NCI-H748 treated with DMSO at 0.1 percent for 48 hours (cell line): ENCODE measurements at places on chromosomes 5 and 9.

DNA sequence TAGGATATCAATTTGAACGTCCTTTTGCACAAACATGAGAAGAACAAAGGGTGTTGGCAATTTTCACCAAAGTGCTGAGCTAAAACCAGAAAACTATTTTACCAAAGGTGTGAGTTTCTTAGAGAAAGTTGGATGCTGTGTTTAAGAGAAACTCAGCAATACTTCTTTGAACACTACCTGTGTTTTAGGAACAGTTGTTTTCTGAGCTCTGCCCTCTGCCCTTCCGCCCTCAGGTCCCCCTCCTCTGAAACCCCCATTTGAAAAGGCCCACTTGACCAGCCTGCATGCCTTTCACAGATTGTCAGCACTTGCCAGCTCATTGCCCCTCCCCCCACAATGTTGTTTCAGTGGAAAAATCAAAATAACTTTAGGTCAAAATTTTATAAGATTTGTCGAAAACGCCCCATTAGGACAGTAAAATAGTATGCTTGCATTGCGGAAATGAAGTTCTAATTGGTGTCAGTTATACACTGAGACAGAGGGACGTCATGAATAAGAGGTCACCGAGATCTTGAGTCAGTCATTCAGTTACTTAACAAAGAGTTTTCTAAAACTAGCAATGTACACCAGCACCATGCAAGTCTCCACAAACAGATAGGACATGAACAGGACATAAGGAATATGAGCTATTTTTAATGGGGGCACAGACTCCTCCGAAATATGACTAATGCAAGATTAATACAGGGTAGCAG is 61.9 kb upstream of the IL7R start:
- no peak for DNase-seq

DNA sequence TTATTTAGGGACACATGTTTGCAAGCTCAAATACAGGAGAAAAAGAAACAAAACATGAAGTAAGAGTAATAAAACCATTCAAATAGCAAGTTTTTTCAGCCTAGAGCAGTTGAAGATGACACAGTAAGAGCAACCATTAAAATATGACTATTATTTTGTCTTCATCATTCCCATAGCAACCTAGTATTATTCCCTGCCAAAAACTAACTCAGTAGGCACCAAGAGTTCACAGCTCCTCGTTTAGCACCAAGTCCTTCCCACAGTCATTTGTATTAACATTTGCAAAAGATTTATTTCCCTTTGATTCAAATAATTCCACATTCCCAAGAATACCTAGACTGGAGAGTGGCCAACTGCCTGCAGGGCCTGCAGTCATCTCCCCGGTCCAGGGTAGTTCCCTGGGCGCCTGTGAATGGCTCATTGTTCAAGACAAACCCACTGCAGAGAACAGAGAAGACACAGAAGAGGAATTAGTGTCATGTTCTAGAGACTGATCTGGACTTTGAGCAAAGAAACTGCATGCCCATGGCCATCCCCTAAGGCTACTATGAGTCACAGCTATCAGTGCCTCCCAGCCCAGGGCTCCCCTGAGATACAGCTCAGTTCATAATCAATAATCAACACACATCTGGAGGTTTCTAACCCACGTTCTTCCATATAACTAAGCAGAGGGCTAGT is 139.1 kb upstream of the MAP3K1 start:
- no peak for DNase-seq

- no peak for DNase-seq
Measured at GRCh38 chr5:72604111-72604797, 97.0 kb upstream of the ZNF366 start.

DNA sequence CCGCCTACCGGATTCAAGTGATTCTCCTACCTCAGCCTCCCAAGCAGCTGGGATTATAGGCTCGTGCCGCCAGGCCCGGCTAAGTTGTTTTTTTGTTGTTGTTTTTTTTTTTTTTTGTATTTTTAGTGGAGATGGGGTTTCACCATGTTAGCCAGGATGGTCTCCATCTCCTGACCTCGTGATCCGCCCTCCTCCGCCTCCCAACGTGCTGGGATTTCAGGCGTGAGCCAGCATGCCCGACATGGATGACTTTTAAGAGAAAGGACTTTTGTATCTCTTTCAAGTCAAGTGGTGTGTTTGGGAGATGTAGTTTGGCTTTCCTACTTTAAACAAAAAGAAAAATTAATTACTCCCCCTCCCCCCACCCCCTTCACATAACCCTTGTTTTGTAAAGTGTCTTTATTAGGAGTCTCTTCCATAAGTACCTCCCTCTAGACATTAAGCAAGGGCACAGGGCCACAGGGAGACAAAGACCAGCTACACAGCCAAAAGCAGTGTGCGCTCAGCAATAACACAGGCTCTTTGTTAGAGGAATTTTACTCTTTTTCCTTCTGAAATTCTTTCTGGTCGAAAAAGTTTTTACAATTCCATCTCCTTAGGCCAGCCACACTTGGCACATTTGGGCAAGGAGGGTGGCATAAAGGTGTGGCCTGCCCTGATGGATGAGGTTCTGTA is 31.2 kb downstream of the JAKMIP2 start:
- no peak for DNase-seq

DNA sequence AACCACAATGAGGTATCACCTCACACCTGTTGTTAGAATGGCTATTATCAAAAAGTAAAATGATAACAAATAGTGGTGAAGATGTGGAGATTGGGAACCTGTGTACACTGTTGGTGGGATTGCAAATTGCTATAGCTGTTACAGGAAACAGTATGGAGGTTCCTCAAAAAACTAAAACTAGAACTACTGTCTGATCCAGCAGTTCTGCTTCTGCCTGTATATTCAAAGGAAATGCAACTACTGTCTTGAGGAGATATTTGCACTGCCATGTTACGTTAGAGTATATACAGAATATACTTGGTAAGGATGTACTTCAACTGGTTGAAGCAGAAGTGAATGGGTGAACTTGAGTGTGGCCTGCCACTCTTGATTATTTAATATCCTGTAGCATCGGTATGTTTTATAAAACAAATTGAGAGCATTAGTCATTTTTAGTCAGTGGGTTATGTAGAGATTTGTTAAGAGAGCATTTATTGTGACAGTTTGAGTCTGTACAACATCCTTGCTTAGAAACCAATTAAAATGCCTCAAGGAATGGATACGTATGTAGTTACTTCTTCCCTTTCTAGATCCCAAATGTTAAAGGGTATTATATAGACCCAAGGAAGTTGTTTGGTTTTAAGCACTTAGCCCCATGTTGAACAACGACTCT is 37.5 kb downstream of the ZCCHC7 start:
- DNase-seq: no peak

- no peak for DNase-seq
Measured at GRCh38 chr5:179223961-179224360, 121.3 kb downstream of the ADAMTS2 start.

- no peak for DNase-seq
Measured at GRCh38 chr9:34072868-34073590, 24.3 kb upstream of the UBAP2 start.

- peak; percentile 63 for DNase-seq
Measured at GRCh38 chr5:84384604-84385575, at the start of gene EDIL3. Gene EDIL3 (minus strand): TSS chr5:84384880. CDS start chr5:84384374, 506 bp downstream.

GRCh38 chr5:72015103-72015548 is 92.1 kb upstream of the MAP1B start:
- DNase-seq: peak; percentile 95

- DNase-seq: no peak
Measured at GRCh38 chr9:8872802-8873201, 1073.2 kb upstream of the DMAC1 start.

DNA sequence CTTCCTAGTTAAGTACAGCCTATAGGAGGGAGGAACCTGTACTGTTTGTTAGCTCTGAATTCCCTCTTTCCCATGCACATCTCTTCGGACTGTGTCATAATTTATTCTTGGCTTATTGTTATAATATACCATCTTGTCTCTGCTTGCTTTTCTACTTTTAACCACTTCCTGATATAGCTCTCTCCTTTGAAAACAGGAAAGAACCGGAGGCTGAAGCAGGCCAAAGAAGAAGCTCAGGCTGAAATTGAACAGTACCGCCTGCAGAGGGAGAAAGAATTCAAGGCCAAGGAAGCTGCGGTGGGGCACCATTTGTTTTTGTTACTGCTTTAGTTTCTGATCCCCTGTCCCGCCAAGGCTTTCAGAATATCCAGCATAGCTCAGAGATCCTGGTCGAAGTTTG is 4.8 kb downstream of the ATP6V1G1 start:
- no peak for DNase-seq

DNA sequence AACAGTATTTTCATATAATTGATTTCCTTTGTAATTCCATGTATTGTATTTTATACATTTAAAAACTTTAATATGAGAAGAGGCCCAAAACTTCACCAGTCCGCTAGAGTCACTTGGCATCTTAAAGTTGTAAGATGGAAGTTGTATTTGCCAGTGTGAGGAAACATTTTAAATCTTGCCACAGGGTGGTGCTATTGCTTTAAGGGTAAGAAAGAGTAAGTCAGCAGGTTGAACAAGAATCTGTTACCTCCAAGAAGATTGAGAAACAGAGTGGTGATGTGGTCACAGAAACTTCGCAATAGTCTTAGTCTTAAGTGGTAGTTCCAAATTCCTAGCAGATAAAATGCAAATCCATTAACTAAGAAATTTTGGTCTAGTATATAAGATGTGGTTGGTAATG is 39.8 kb upstream of the RANBP6 start:
- DNase-seq: peak; percentile 69

DNA sequence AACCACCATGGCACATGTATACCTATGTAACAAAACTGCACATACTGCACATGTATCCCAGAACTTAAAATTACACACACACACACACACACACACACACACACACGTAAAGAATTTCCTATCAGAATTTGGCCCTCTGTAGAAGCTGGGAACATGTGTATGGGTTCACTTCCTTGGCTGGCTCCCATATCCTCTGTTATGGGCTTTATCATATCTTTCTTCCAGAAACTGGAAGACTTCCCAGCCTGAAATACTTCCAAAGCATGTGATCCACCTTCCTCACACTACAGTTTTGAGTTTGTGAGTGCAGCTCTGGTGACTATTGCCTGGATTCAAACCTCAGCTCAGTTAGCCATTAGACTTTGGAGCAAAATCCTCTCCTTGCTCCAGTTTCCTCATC is 78.6 kb upstream of the GDNF start:
- no peak for DNase-seq

DNA sequence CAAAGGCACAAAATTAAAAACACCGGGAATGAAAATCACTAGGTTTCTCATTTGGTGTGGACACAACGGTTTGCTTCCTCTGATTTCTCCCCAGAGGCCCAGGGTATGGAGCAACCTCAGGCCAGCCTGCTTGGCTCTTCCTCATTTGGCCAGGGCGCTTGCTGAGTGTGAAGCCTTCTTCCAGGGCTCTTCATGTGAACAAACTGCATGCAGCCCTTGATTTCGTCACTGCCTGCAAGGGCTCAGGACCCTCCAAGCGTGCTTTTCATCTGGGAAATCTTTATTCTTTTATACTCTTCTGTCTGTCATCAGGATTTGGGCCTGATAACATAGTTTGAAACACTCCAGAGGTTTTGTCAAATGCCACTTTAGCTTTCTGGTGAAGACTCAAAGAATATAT is 122.6 kb upstream of the KLF4 start:
- no peak for DNase-seq
